Activated T-helper 9 cell treated with anti-CD3 and anti-CD28 coated beads, Interleukin-2, amount 50 U/mL, for 16 hours (primary cell): ENCODE measurements at places on chromosomes 6 and 20.

GRCh38 chr20:59082981-59083380 lies 40.4 kb upstream of the PRELID3B start:
- DNase-seq = no peak

GRCh38 chr20:7828437-7828836 lies 111.8 kb downstream of the HAO1 start:
- no peak for DNase-seq

DNA sequence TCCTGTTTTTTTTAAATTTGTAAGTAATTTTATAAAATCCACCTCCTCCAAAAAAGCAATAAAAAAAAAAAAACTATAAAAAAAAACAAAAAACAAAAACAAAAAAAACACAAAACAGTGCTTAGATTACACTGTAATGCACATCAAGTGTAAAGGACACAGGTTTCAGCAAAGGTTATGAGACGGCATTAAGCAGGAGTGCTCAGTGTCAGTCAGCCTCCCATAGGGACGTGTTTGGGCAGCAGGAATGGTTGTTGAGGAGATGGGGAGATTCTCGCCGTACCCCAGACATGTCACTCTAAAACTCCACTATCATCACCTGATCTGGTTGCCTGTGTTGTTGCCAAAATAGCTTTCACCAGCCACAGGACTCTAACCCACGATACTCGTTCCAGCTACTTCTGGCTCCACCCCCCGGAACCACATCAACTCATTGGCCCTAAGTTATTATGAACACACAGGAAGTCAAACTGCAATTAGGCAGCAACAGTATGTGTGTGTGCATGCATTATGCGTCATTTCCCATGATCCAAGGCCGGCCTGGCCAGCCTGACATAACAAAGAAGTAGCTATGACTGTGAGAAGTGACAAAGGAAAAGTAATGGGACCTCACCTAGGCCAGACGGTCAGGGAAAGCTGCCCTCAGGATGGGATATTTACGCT lies 28.7 kb downstream of the ECT2L start:
- DNase-seq = no peak

DNA sequence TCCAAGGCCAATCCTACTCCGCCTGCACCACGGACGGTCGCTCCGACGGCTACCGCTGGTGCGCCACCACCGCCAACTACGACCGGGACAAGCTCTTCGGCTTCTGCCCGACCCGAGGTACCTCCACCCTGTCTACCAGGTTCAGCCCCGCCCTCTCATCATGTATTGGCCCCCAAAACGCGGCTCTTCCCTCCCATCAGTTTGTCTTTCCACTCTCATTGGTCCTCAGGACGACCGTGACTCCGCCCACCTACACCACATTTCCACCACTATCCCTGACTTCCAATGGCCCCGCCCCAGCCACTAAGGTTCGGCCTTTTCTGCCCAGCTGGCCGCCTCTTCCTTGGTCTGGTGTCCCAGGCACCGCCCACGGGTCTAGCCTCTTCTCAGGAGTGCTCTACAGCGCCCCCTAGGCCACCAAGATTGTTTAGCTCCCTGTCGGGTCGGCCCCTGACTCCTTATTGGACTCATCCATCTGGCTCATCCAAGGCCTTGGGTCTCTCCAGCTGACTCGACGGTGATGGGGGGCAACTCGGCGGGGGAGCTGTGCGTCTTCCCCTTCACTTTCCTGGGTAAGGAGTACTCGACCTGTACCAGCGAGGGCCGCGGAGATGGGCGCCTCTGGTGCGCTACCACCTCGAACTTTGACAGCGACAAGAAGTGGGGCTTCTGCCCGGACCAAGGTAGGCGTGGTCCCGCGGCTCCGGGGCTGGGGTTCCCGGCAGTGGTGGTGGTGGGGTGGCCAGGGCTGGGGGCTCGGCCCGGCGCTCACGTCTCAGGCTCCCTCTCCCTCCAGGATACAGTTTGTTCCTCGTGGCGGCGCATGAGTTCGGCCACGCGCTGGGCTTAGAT lies 3.1 kb downstream of the MMP9 start:
- DNase-seq = no peak

DNA sequence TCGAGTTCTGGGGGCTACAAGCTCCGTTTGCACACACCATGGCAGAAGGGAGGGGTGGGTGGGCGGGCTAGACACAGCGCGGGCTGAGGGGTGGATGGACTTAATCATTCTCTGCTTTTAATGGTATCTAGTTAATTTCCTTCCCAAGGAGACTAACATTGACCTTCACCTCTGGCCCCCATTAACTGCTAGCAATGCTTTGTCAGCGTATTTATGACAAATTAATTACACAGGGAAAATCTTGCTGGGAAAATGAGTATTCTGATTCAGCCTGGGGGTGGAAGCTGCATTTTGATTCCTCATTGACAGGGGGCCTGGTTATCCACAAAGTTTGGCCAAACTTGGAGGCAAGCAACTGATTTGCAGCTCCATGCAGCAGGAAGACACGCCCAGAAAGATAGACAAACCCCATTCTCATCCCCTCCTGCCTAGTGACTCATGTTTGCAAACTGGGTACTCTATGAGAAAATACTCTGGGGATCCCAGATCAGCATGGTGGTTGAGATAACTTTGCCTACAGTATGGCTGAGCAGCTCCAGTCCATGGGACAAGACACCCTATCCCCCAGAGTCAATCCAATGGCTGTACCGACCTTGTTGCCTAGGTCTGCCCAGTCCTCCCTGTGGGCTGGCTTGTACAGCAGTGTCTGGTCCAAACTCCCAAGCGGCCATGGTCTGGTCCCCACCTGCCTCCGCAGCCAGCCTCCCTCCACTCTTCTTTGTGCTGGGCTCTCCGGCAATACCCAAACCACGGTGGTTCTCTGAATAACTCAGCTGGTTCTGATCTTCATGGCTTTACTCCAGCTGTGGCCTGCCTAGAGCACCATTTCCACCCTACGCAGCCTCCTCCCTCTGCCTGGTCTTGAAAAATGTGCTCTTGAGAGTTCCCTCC lies 19.7 kb downstream of the ZBP1 start:
- DNase-seq = no peak

DNA sequence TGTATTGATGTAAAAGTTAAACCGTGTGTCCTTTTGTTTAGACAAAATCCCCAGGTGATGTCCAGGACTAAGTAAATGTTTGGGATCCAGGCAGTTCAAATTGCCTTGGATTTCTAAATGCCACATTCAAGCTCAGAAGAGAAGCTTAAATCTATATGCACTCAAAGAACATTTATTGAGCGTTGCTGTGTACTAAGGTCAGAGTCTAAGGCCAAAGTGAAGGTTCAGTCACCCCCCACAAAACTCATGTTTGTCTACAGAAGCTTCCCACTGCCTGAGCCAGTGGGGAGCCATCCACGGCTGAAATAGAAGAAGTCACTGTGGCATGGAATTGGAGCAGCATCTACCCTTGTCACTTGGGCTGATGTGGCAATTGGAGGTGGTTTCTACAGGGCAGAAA lies 70.7 kb upstream of the INSM1 start:
- no peak for DNase-seq

DNA sequence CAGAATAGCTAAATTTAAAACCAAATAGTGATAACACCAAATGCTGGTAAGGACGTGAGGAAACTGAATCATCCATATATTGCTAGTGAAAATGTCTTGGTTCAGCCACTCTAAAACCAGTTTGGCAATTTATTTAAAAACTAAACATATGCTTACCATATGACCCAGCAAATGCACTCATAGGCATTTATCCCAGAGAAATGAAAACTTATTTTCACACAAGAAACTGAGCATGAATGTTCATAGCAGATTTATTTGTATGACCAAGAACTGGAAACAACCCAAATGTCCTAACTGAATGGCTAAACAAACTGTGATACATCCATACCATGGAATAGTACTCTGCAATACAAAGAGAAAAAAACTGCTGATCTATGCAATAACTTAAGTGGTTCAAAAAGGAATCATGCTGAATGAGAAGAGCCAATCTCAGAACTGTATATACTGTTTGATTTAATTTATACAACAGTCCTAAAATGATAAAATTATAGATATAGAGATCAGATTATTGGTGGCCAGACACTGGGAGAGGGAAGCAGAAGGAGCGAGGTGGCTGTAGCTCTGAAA lies 115.6 kb upstream of the ADGRF1 start:
- DNase-seq = no peak
